ENCODE measurements at places on chromosomes 13 and 19. TPM values are rescaled to one million over a fixed set of nuclear protein-coding genes. Genes with fewer than 3 reads are reported as not detected.

- no peak for DNase-seq
Measured at GRCh38 chr13:67148161-67148571, 82.0 kb downstream of the PCDH9 start.

DNA sequence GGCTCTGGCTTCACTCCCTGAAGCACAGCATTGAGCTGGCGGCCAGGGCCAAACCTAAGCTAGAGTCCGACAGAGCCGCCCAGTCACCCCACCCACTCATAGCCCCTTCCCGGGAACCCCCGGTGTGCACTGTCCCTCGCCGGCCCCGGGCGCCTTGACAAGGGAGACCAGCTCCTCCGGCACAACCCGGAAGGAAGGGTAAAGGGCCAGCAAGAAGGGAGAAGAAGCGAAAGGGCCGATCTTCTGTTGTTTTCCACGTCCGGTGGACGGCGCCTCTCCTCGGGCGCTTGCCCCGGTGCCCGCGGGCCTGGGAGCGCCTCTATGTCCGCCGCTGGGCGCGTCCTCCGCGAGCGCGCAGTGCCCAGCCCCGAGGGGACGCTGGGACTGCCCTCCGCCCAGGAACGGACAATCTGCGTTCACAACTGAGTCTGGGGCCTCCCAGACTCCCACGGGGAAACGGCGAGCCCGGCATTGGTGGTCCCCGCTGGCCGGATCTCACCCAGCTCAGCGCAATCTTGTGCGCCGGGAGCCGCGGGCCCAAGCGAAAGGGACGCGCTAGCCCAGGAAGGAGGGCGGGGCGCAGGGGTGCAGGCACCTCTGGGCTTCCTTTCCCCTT lies 172.5 kb upstream of the MIR17HG start:
- DNase-seq = peak; percentile 19

Gene C19orf33
- 5.9 TPM for total RNA-seq

- no peak for DNase-seq
Measured at GRCh38 chr13:79918620-79919019, 422.3 kb downstream of the SPRY2 start.

DNA sequence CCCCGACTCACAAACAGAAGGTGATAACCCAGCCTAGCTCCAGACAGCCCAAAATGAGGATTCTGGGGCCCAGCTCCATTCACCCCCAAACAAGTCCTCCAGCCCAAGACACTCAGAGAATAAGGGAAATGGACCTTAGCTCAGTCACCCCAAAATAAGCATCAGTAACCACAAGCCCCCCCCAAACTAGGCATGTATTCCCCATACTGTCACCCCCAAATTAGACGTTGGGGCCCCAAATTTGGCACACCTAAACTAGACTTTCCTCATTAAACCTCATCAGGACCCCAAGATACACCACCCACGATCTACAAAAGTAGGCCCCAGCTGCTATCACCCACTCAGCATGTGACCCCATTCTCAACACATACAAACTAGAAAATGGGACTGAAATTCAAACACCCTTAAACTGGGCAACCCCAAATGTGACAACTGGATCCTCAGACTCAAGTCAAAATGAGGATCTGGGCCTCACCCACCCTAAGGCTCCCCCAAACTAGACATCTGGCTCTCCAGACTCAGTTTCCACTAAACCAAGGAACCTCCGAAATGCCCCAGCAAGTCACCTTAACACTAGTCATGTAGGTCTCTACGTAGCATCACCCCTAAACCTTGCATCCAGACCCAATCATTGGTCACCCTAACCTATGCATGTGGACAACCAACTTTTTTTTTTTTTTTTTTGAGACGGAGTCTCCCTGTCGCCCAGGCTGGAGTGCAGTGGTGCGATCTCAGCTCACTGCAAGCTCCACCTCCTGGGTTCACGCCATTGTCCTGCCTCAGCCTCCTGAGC lies 13.4 kb upstream of the ERFL start:
- no peak for DNase-seq

- no peak for DNase-seq
Measured at GRCh38 chr13:48976576-48977285, 1.0 kb downstream of the FNDC3A start.

DNA sequence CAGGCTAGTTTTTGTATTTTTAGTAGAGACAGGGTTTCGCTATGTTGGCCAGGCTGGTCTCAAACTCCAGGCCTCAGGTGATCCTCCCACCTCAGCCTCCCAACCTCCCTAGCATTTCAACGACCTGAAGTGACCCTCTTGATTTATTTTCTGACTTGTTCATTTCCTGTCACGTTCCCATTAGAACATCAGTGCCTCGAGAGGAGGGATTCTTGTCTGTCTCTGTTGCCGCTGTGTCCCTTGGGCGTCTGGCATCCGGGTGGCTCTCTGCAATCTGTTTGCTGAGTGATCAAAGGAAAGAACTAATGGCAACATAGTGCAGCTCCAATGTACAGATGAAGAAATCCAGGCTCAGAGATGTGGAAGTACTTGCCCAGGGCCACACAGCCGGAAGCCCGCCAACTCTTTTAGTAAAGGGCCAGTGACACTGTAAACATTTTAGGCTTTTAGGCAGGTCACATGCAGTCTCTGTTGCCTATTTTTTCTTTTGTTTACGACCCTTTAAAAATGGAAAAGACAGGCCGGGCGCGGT lies 47.5 kb downstream of the NFIC start:
- no peak for DNase-seq

Gene PTPRS
- 130 TPM for total RNA-seq

DNA sequence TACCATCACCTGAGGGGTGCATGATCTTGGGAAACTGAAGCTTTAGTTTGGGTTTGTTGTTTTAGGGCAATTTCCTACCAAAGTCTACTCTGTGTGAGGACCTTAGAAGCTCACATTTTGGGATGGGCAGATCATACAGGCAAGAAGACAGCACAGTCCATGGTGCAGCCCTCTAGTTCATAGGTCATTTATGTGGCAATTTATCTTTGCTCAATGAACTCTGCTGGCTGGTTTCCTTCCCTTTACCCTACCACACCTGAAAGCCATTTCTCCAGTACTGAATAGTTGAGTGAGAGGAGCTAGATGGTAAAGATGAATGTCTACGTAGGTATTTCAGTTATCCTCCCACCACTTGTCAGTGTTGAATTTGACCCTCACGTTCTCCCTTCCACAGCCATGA lies 87.5 kb upstream of the KLF12 start:
- no peak for DNase-seq

DNA sequence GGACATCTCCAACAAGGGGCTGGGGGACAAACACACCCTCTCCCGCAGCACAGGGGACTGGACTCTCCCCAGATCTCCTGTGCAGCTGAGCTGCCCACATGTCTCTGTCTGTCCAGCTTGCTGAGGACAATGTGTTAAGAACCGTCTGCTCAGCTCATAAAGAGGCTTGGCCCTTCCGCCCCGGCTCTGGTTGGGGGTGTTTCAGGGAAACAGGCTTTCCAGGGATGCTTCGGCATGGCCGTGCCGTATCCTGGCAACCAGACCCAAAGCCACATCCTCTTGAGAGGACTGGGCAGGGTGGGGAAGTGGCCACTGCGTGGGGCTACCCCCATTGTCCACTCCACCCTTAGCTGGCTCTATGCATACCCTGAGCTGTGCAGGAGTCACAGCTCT lies 41.1 kb upstream of the CHST8 start:
- DNase-seq = no peak

Gene LTBP4
- 272 TPM for total RNA-seq

Gene FGF21
- total RNA-seq = not detected

Gene OR4F17
- not detected for total RNA-seq

DNA sequence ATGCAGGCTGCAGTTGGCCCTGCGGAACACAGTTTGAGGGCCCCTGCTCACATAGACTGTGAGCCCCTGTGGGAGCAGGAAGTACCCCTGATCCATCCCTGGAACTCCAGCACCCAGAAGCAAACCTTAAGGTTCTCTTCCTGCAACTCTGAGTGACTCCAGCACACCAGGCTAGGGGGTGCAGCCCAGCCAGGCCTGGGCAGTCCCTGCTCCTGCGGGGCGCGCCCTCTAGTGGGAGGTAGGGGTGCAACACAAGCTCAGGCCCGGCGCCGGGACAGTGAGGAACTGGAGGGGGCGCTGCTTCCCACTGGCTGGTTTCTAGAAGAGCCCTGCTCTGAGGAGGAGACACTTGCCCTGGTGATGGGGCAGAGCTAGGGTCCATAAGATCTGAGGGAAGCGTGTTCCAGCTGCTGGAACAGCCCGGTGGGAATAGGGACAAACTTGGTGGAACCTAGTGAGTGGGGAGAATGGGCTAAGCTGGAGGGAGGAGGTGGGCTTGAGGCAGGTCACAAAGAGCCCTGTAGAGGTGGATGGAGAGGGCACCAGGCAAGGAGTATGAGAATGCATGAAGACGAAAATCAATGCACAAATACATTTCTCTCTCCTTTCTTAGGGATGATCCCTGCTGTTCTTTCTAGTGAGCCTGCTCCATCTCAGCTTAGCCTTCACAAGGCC lies 5.0 kb downstream of the ZSCAN5A start:
- peak; percentile 58 for DNase-seq

DNA sequence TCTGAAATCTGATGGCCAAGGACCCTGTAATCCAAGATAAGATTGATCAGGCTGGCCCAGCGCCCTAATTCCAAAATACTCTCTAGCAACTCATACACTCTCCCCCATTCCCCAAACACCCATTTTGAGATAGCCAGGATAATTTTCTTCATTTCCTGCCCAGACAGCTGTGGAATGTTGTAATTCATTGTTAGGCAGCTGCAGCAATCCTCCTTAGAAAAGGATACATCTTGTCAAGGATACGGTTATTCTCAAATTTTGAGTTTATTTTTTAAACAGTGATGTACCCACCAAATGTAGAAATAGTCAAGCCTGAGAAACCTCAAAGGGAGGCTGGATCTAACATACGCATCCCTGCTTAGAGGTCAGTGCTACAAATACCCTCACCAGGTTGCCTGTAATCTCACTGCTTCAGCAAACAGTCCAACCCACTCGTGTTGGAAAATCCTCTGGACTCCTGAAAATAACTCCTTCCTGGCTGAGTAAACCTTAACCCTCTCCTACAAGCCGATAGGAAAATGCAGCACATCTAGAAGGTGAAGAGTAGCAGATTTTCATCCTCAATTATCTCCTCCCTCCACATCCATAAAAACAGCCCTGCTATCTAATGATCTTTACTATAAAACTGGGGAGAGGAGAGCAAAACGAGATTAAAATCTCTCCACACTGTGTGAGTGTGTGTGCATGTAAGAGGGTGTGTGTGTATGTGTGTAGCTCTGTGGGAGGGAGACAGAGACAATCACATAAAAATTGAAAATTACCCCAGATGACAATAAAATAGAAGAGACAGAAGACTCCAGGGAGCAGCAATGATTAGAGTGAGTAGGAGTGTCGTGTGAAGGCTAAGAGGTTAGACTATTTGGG lies 683.1 kb downstream of the DIAPH3 start:
- peak; percentile 20 for DNase-seq
